HFFc6 (cell line): ENCODE measurements at places on chromosomes 7 and 10.

- no peaks in the 10 kb centered on the region; the same call in 1 of the 2 replicates for H3K27me3 ChIP-seq
- H3K4me1 ChIP-seq: no peaks in the 10 kb centered on the region
- no peaks in the 10 kb centered on the region for H3K36me3 ChIP-seq
- DNase-seq: no peak
Measured at GRCh38 chr7:69837387-69838068, 239.3 kb downstream of the AUTS2 start.

GRCh38 chr10:48418189-48418788 lies 111.8 kb downstream of the MAPK8 start:
- no peaks in the 10 kb centered on the region for H3K27me3 ChIP-seq
- H3K4me1 ChIP-seq: peaks cover 78% of the 10 kb centered on the region
- DNase-seq: no peak
- H3K4me3 ChIP-seq: no peak overlapping the region
- peaks cover 32% of the 10 kb centered on the region for H3K36me3 ChIP-seq
- H3K27ac ChIP-seq: peak overlapping the region; percentile 45; the same call in 1 of the 2 replicates

DNA sequence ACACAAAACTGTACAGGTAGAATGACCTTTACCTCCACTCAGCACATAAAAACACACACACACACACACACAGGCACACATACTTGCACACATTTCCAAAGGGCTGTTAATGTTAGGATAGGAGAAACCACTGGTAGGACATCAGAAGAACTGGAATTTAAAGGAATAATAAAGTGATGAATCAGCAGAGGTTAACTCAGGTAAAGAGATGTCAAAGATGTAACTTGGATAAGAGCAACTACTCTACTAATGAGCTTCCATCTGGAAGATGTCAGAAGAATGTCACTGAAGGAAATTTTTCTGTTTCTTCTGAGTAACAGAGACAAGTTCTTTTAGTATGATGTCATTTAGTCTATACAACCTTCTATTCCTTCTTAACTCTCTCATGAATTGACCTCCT lies 26.4 kb upstream of the GPR37 start:
- no peak for DNase-seq
- no peaks in the 10 kb centered on the region for H3K36me3 ChIP-seq
- H3K27ac ChIP-seq: no peak overlapping the region
- peaks cover 12% of the 10 kb centered on the region; the same call in 1 of the 2 replicates for H3K4me1 ChIP-seq
- peaks cover 6% of the 10 kb centered on the region; the same call in 1 of the 2 replicates for H3K27me3 ChIP-seq
- H3K4me3 ChIP-seq: peak overlapping the region; percentile 78; the same call in 1 of the 2 replicates

DNA sequence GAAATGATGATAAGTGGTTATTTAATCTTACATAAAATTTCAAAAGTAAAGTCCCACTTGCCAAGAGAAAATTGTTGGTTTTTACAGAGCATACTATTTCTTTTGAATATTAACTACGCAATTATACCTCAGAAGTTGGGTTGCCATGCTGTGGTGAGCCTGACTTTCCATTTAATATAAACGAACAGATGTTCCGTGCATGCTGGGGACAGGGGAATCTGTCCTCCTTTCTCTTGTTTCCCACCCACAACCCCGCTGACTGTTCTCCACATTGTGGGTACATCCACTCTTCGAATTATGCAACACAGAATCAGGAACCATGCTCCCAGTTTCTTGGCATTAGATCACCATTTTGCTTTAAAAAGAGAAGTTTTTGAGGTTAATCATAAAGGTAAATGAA lies 29.2 kb upstream of the RTKN2 start:
- peaks cover 7% of the 10 kb centered on the region; the same call in 1 of the 2 replicates for H3K4me1 ChIP-seq
- H3K27ac ChIP-seq: no peak overlapping the region
- H3K27me3 ChIP-seq: peaks cover 1% of the 10 kb centered on the region
- no peaks in the 10 kb centered on the region for H3K36me3 ChIP-seq

- no peak for DNase-seq
- H3K4me3 ChIP-seq: no peak overlapping the region
- no peaks in the 10 kb centered on the region for H3K4me1 ChIP-seq
- H3K36me3 ChIP-seq: no peaks in the 10 kb centered on the region
- H3K27ac ChIP-seq: no peak overlapping the region
Measured at GRCh38 chr7:1321411-1322239, 89.0 kb downstream of the UNCX start.

- DNase-seq: no peak
- H3K4me1 ChIP-seq: peaks cover 31% of the 10 kb centered on the region
- H3K36me3 ChIP-seq: no peaks in the 10 kb centered on the region
- no peak overlapping the region for H3K4me3 ChIP-seq
Measured at GRCh38 chr7:41385996-41386395, 316.9 kb downstream of the INHBA start.

- no peak overlapping the region for H3K27ac ChIP-seq
- H3K4me1 ChIP-seq: peaks cover 37% of the 10 kb centered on the region
- H3K27me3 ChIP-seq: peaks cover 4% of the 10 kb centered on the region; the same call in 1 of the 2 replicates
- DNase-seq: no peak
- H3K4me3 ChIP-seq: no peak overlapping the region
- H3K36me3 ChIP-seq: peaks cover 45% of the 10 kb centered on the region
Measured at GRCh38 chr10:77101341-77101740, 536.3 kb downstream of the KCNMA1 start.

DNA sequence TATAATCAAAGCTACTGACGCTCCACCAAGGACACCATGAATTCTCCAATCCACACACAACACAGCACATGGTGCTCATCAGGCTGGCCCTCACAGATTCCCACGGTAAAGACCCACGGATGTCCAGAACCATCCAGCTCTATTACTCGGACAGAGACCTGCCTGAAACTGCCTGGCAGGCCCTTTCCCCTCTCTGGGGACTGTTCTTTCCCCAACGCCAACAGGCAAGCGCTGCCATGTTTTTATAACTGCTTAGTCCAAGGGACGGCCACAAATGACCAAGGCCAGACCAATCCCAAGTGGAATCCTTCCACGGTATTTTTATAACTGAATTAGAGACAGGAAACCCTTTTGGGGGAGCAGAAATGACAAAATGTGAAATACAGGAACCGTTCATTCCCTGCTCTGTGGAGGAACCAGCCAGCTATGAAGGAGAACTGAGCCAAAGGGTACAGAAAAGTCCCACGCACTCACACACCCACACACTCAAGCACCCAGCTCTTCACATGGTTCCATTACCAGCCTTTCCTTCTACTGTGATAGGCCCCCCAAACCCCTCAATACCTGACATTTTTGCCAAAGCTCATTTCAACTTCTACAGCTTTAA lies 4.1 kb downstream of the PIP4K2A start:
- no peak overlapping the region; the same call in 1 of the 2 replicates for H3K4me3 ChIP-seq
- no peaks in the 10 kb centered on the region; the same call in 1 of the 2 replicates for H3K36me3 ChIP-seq
- H3K4me1 ChIP-seq: peaks cover 31% of the 10 kb centered on the region
- H3K27ac ChIP-seq: no peak overlapping the region
- DNase-seq: no peak
- no peaks in the 10 kb centered on the region; the same call in 1 of the 2 replicates for H3K27me3 ChIP-seq

DNA sequence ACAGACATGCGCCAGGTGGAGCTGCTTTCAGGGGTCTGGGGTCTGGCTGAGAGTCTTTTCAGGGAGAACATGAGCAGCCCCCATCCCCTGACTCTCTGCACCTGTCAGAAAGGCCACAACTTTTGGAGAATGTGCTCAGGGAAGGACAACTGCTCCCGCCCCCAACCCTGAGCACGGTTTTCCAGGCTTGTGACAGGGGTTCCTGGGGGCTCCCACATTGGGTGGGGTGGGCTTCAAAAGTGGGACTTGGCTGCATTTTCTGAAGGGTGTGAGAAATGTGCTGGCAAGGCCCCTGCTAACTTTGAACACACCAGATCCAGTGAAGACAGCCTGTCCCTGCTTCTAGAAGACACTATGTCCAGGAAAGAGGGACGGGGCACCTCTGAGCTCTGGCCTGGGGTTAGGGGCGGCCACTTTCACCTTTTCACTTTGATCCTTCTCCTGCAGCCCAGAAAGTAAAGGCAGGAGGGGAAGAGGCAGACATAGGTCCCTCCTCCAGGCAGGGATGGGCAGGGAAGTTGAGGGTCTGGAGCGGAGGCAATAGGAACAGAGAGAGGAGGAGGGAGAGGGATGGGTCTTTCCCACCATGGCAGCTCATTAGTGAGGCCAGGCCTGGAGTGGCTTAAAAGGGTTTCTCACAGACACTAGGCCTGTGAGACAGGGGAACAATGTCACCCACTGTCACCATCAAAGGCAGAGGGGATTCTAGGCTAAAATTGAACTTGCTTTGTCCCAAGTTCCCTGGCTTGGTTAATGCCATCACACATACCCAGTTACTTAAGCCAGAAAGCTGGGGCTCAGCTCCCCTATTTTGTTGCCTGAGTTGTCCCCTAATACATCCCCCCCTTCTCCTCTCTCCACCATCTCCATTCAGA lies 1.5 kb downstream of the KCP start:
- H3K27me3 ChIP-seq: peaks cover 41% of the 10 kb centered on the region
- H3K27ac ChIP-seq: no peak overlapping the region
- peaks cover 14% of the 10 kb centered on the region for H3K4me1 ChIP-seq

DNA sequence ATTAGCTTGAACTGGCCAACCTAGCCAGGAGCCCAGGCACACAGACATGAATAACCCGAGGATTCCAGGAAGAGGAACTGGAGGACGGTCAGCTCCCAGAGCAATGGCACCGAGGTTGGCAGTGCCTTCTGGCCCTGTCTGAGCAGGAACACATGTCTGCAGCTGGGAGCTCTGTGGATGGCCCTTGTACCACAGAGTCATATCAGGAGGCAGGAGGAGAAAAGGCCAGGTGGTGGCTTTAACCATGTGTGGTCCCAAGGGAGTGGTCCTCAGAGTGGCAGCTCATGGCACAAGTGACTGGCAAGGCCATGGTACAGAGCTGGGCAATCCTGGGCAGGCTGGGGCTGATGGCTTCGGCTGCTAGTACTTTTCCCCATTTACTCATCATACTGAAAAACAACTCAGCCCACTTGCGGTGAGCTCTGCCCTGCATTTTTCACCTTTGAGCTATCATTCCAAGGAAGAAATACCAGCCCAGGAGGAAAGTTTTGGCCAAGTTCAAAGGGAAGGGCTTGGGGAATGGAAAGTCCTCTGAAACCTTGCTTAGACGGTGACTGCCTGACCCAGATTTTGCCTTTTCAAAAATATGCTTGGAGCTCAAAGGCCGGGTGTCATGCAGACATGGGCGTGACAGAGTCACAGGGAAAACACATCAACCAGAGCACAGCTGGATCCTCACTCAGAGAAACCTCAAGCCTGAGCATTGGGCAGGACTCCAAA lies 25.7 kb upstream of the LOXL4 start:
- H3K4me3 ChIP-seq: no peak overlapping the region
- peaks cover 33% of the 10 kb centered on the region for H3K4me1 ChIP-seq
- no peak for DNase-seq
- no peaks in the 10 kb centered on the region for H3K36me3 ChIP-seq
- H3K27me3 ChIP-seq: peaks cover 31% of the 10 kb centered on the region

DNA sequence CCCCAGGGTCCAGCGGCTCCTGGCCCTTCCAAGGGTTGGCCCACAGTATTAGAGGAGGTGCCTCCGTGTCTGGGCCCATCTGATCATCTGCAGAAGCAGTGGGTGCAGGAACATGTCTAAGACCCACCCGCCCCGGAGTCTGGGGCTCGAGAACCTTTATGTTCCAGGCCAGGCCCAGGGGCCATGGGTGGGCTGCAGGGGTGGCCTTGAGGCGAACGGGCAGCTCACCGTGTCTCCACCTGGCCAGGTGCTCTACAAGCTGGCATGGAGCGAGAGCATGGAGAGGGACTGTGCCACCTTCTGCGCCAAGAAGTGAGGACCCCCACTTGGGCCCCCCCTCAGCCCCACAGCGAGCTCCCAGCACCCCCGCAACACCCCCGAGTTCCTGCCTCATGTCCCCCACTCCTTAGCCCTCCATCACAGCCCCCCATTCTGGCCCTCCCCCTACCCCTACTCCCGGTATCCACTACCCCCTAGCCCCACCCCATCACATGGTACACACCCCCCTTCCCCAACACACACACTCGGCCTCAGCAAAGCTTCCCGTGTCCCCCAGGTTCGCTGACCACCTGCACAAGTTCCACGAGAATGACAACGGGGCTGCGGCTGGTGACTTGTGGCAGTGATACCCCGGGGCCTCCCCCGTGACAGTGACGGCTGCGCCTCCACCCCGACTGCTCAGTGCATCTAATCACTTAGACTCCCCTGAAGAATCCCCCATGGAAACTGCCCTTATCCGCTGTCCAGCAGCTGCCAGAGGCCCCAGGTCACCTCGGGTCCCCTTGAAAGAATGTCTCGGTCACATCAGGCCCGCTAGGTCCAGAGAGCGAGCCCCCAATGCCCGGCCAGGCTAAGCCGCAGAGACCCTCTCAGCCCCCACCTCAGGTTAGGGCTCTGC lies 4.0 kb upstream of the SH2B2 start:
- no peak for DNase-seq
- no peak overlapping the region for H3K27ac ChIP-seq
- H3K36me3 ChIP-seq: no peaks in the 10 kb centered on the region
- no peaks in the 10 kb centered on the region for H3K4me1 ChIP-seq

GRCh38 chr7:13181216-13181615 lies 493.8 kb downstream of the ARL4A start:
- H3K27ac ChIP-seq: no peak overlapping the region
- no peak overlapping the region for H3K4me3 ChIP-seq
- no peaks in the 10 kb centered on the region for H3K36me3 ChIP-seq
- H3K27me3 ChIP-seq: no peaks in the 10 kb centered on the region; the same call in 1 of the 2 replicates
- H3K4me1 ChIP-seq: no peaks in the 10 kb centered on the region

DNA sequence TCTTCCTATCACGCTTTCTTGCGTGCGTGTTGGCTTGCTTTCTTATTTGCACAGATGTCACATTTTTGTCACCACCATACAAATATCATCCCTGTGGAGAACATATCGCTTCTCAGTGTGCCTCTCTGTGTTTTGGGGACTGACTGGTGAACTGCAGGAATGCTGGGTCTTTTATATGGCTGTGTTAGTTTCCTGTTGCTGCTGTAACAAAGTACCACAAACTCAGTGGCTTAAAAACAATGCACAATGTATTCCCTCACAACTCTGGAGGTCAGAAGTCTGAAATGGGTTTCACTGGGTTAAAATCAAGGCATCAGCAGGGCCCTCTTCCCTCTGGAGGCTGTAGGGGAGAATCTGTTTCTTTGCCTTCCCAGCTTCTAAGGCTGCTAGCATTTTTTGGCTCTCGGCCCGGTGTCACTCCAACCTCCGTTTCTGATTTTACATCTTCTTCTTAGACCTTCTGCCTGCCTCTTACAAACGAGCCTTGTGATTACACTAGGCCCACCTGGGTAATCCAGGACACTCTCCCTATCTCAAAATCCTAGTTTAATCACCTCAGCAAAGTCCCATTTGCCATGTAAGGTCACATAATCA lies 82.0 kb downstream of the LRMDA start:
- H3K4me1 ChIP-seq: no peaks in the 10 kb centered on the region
- H3K27me3 ChIP-seq: peaks cover 2% of the 10 kb centered on the region
- H3K4me3 ChIP-seq: no peak overlapping the region
- H3K36me3 ChIP-seq: no peaks in the 10 kb centered on the region
- no peak for DNase-seq
